ENCODE measurements at places on chromosomes 7 and 10.

DNA sequence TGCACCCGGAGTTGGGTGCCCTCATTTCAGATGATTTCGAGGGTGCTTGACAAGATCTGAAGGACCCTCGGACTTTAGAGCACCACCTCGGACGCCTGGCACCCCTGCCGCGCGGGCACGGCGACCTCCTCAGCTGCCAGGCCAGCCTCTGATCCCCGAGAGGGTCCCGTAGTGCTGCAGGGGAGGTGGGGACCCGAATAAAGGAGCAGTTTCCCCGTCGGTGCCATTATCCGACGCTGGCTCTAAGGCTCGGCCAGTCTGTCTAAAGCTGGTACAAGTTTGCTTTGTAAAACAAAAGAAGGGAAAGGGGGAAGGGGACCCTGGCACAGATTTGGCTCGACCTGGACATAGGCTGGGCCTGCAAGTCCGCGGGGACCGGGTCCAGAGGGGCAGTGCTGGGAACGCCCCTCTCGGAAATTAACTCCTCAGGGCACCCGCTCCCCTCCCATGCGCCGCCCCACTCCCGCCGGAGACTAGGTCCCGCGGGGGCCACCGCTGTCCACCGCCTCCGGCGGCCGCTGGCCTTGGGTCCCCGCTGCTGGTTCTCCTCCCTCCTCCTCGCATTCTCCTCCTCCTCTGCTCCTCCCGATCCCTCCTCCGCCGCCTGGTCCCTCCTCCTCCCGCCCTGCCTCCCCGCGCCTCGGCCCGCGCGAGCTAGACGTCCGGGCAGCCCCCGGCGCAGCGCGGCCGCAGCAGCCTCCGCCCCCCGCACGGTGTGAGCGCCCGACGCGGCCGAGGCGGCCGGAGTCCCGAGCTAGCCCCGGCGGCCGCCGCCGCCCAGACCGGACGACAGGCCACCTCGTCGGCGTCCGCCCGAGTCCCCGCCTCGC is at the start of gene EGFR:
TSS of gene EGFR (plus strand) at position 657 of the 830 bp plus-strand sequence. CDS start 261 bp downstream, outside the sequence.
- H3K36me3 ChIP-seq = no peaks in the 10 kb centered on the region
- H3K4me3 ChIP-seq = peak within 1 kb of the TSS; percentile 46
- H3K4me1 ChIP-seq = no peaks in the 10 kb centered on the region
- no peak for DNase-seq
- peaks cover 70% of the 10 kb centered on the region for H3K27me3 ChIP-seq

DNA sequence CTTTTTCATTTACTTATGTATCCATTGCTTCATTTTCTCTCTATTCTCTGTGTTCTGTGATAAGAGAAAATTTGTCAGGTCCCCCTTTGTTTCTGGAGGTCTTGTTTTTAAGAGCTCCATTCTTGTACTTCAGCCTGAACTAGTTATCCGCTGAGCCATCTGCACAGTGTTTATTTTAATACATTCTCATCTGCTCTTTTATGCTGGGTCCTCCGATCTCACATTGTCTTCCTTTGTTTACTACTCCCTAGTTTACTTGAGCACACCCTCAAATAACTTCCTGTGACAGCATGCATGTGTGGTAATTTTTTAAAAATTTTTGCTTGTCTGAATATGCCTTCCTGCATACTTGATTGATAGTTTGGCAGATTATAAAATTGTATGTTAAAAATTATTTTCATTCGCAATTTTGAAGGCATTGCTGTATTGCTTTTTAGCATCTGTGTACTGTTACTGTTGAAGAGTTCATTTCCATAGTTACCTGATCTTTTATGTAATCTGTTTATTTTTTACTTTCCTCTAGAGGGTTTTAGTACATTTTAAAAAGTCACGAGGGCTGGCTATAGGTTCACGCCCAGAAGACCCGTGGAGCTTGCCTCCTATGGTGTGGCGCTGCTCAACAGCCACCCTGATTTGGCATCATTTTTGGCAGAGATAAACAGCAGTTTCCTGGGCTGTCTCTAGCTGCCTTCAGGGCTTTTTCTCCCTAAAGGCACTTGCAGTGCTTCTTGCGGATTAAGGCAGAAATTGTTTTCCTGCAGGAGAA is 31.9 kb downstream of the RSBN1L start:
- H3K4me1 ChIP-seq = peaks cover 24% of the 10 kb centered on the region
- H3K27me3 ChIP-seq = no peaks in the 10 kb centered on the region
- peak; percentile 51 for DNase-seq
- H3K27ac ChIP-seq = no peak overlapping the region
- H3K36me3 ChIP-seq = peaks cover 9% of the 10 kb centered on the region

DNA sequence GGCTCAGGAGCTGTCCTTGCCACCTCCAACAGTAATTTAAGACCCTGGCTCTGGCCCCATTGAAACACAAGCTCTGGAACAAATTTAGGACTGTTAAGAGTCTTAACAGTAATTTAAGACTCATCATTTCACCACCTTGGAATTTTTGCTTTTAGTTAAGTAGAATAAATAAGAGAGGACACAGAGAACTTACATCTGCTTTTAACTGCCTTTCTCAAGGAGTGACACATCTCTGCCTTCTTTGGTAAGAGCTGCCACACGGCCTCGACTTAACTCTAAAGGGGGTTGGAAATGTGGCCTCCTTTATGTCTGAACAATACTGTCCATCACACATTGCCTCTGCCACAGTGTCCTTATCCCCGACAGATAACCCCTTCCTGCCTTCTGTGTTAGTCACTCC is 77.9 kb downstream of the HERPUD2 start:
- no peak overlapping the region for H3K4me3 ChIP-seq
- DNase-seq = peak; percentile 43
- H3K36me3 ChIP-seq = no peaks in the 10 kb centered on the region
- no peaks in the 10 kb centered on the region for H3K4me1 ChIP-seq

GRCh38 chr7:49089717-49090116 is 165.4 kb downstream of the CDC14C start:
- no peak overlapping the region for H3K27ac ChIP-seq
- no peak overlapping the region for H3K4me3 ChIP-seq
- H3K4me1 ChIP-seq = no peaks in the 10 kb centered on the region
- H3K27me3 ChIP-seq = no peaks in the 10 kb centered on the region
- no peaks in the 10 kb centered on the region for H3K36me3 ChIP-seq

DNA sequence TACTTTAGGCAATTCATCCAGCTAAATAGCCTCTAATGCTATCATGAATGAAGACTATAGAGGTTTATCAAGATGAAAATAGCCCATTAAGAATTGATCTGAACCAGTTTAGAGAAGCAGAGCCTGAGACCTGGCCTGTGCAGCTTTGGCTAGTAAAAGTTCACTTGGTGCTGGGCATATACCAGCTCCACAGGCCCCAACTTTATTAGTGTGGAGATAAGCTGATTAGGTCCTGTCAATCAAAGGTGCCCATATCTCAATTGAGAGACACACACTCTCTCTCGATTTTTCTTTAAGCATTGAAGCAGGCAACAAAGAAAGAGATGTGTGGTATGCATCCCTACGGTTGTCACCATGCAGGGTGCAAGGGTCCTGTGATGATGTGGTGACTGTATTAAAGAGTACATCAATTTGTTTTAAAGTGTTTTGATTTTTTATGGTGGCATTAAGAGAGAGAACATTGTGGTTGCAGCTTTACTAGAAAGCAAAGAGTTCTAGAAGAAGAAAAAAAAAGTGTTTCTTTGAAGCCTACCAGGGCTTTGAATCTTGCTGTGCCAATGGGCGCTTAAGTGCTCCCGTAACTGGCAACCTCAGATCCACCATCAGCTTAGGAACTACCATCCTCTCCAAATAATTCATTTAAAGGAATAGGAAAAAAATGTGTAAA is 111.6 kb downstream of the VTI1A start:
- DNase-seq = no peak
- H3K36me3 ChIP-seq = no peaks in the 10 kb centered on the region
- H3K4me3 ChIP-seq = no peak overlapping the region
- H3K4me1 ChIP-seq = no peaks in the 10 kb centered on the region
- no peak overlapping the region for H3K27ac ChIP-seq

DNA sequence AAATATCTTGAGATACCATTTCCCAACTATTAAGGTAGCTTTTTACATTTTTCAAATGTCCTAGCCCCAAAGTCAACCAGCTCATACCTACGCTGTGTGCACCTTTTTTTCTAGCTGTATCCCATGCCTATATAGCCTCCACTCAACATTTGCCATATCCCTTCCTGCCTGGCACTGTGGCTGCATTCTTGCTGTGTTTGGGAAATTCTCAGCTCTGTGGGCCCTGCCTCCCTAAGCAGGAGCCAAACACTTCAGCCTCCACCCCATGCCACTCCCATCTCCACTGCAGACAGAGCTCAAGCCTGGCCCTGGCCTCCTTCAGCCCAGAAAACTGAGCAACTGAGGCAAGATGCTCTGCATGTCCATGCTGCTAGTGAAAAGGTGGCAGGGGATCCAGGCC is 141.3 kb downstream of the RAB11FIP2 start:
- H3K36me3 ChIP-seq = no peaks in the 10 kb centered on the region
- H3K27ac ChIP-seq = no peak overlapping the region
- DNase-seq = no peak
- H3K27me3 ChIP-seq = peaks cover 7% of the 10 kb centered on the region
- H3K4me3 ChIP-seq = no peak overlapping the region
- no peaks in the 10 kb centered on the region for H3K4me1 ChIP-seq

DNA sequence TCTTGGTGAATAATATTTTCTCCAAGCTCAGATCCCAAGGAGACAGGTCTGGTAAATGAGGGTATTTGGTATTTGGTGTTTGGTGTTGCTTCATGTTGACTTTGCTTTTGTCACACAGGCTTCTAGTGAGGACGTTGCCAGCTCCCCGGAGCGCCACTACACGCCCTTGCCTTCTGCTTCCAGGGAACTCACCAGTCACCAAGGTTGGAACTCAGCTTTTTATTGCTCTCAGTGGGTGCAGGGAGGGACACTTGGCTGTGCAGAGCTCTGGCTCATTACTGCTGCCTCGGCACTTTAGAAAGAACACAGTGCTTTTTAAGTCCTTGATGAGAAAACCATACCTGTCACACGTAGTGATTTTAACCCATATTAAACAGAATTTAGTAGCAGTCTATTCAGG is 892.9 kb downstream of the LRMDA start:
- no peak overlapping the region for H3K4me3 ChIP-seq
- H3K27ac ChIP-seq = no peak overlapping the region
- no peaks in the 10 kb centered on the region for H3K4me1 ChIP-seq
- no peaks in the 10 kb centered on the region for H3K27me3 ChIP-seq
- no peaks in the 10 kb centered on the region for H3K36me3 ChIP-seq

DNA sequence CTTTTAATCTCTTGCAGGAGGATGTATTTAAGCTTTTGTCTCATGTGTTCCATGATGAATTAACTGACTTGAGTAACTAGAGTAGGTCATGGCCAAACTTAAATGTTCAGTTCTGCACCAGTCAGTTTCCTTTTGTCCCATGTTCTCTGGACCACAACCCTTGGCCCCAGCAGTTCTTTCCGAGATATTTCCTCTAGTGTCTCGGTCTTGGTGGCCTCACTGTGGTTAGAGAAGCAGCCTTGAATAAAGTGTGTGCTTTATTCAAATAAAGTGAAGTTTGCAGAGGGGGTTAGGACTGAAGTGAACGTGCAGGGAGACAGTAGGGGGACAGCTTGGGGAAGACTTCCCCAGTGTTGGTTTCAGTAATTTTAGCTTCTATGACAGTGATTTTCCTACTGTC is 9.3 kb downstream of the ZNF212 start:
- peaks cover 35% of the 10 kb centered on the region for H3K4me1 ChIP-seq
- no peak for DNase-seq
- peak overlapping the region; percentile 94 for H3K27ac ChIP-seq
- peaks cover 37% of the 10 kb centered on the region for H3K36me3 ChIP-seq
- peak overlapping the region; percentile 57 for H3K4me3 ChIP-seq

GRCh38 chr7:40288827-40289226 is 154.0 kb downstream of the SUGCT start:
- H3K27me3 ChIP-seq = no peaks in the 10 kb centered on the region
- no peak overlapping the region for H3K27ac ChIP-seq
- H3K36me3 ChIP-seq = no peaks in the 10 kb centered on the region
- DNase-seq = no peak
- peaks cover 3% of the 10 kb centered on the region for H3K4me1 ChIP-seq

DNA sequence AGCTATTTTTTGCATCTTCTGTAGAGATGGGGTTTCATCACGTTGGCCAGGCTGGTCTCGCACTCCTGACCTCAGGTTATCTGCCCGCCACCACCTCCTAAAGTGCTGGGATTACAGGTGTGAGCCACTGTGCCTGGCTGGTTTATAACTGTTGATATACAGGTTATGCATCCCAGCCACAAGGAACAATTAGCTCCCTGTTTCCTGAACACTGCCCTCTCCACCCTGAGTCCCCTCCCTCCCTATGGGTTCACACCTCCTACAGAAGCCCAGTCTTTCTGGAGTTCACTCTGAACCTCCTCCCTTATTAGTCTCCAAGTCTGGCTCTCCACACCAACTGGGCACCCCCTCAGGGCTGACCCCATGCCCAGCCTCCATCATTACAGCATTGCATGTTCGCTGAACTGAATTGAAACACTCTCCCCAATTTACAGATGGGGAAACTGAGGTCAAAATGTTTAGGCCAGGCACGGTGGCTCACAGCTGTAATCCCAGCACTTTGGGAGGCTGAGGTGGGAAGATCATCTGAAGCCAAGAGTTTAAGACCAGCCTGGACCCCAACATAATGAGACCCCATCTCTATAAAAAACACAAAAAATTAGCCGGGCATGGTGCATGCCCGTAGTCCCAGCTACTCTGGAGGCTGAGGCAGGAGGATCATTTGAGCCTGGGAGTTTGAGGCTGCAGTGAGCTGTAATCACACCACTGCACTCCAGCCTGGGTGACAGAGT is 1.7 kb upstream of the CLIP2 start:
- H3K27me3 ChIP-seq = peaks cover 31% of the 10 kb centered on the region
- H3K4me1 ChIP-seq = peaks cover 17% of the 10 kb centered on the region
- H3K36me3 ChIP-seq = no peaks in the 10 kb centered on the region
- no peak for DNase-seq

DNA sequence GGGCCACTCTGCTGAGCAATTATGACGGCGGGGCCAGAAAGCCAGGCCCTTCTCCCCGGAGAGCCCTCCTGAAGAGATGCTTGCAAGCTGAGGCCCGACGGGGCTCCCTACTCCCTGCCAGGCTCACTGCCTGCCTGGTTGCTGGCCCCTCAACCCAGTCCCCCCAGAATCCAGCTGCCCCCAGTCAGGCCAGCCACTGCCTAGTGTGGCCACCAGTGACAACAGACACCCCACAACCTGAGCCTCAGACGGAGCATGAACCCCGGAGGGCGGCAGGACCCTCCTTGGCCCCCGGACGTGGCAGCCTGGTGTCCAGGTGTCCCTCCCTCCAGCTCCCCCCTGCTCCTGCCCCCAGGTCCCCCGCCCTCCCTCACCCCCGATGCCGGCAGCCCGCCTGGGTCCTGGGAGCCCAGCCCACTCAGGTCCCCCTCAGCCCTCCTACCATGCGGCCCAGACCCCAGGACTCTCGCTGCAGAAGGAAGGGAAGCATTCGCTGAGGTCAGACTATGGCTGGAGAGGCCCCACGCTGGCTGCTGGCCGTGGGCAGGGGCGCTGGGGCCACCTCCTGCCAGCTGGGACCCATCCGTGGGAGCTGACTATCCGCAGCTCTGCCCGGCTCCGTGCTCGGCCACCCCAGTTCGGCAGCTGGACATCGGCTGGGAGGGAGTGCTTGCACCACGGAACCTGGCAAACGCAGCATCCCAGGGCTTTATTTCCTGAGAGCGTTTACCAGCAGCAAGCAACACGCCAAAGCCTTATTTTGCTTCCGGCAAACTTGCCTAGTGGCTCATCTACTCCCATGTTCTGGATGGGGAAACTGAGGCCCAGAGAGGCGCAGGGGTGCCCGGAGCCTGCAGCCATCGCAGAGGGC is 89.8 kb downstream of the UNCX start:
- H3K4me3 ChIP-seq = no peak overlapping the region
- peaks cover 3% of the 10 kb centered on the region for H3K27me3 ChIP-seq
- no peak overlapping the region for H3K27ac ChIP-seq
- DNase-seq = no peak

Measured in activated CD4-positive, alpha-beta T cell treated with anti-CD3 and anti-CD28 coated beads, Interleukin-2, amount 10 ng/mL, durations not matched to agents 24 days and 14 days (primary cell).